Activated CD4-positive, alpha-beta T cell treated with anti-CD3 and anti-CD28 coated beads for 36 hours (primary cell): ENCODE measurements at places on chromosomes 4 and X.

DNA sequence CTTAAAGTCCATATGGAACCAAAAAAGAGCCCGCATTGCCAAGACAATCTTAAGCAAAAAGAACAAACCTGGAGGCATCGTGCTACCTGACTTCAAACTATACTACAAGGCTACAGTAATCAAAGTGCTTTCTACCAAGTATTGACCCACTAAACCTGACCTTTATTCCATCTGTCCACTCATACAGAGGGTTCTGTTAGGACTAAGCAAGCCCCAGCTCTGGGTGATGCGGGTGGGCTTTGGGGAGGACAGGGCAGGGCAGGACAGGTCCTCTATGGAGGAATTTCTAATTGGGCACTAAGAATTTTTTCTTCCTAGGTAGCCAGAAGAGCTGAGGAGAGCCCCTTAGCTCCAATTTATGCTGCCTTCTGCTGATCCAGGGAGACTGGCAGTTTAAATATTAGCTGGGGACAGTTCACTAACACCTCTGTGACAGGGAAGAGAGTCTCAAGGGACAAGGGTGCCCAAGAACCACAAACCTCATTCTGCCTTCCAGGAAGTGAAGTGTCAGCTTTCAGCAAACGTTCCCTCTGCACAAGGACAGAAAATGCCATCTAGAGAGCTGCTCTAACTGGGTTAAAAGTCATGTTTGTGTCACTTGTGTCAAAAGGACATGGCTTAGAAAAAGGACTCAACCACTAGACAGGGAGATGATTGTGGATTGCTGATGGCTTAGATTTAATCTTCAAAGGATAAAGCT, 143.2 kb downstream of the KIT start:
- peaks cover 3% of the 10 kb centered on the region for H3K27me3 ChIP-seq
- H3K36me3 ChIP-seq: no peaks in the 10 kb centered on the region
- no peak overlapping the region for H3K4me3 ChIP-seq
- no peak overlapping the region for H3K27ac ChIP-seq
- H3K4me1 ChIP-seq: peaks cover 2% of the 10 kb centered on the region

- no peak overlapping the region for H3K27ac ChIP-seq
- H3K4me3 ChIP-seq: no peak overlapping the region
- H3K4me1 ChIP-seq: no peaks in the 10 kb centered on the region
- no peak for DNase-seq
These were observed 334.5 kb upstream of the SLC7A11 start for GRCh38 chr4:138576684-138577083.

DNA sequence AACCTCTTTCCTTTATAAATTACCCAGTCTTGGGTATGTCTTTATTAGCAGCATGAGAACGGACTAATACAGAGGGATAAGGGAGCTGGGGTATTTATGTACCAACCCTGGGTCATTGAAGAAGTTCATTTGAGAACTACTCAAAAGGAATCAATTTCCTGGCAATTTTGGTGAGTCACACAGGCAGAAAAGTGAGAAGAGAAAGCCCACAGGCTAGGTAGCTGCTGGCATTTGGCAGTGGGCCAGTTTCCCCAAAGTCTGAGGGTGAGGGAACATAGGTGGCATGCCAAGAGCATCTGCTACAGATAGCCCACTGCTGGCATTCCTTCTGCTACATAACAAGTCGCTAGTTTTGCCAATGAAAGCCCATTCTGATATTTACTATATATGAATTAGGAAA, 411.2 kb downstream of the MID1IP1 start:
- no peak overlapping the region for H3K4me3 ChIP-seq
- no peaks in the 10 kb centered on the region for H3K27me3 ChIP-seq
- DNase-seq: peak; percentile 73
- H3K36me3 ChIP-seq: no peaks in the 10 kb centered on the region

DNA sequence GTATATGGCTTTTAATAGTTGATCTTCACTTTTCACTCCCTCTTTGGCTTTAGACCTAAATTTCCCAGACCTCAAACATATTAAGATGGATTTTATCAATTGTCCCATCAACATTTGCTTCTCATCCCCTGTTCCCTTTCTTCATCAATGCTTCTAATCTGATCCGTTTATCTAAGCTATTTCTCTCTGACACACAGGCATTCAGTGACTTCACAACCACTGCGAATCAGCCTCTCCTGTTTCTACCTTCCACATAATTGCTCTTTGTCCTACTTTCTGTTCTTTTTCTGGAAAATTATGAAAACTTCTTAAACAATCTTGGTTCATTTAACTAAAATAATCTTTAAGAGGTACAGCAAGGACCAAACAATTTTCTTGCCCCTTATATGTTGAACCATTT, 115.2 kb downstream of the GLRA3 start:
- H3K27ac ChIP-seq: no peak overlapping the region
- H3K4me3 ChIP-seq: no peak overlapping the region
- no peak for DNase-seq
- no peaks in the 10 kb centered on the region for H3K4me1 ChIP-seq
- no peaks in the 10 kb centered on the region for H3K36me3 ChIP-seq

- peak; percentile 10 for DNase-seq
- no peaks in the 10 kb centered on the region for H3K36me3 ChIP-seq
- H3K4me3 ChIP-seq: no peak overlapping the region
- no peak overlapping the region for H3K27ac ChIP-seq
- H3K27me3 ChIP-seq: peaks cover 4% of the 10 kb centered on the region
These were observed 56.6 kb upstream of the CHRDL1 start for GRCh38 chrX:110852180-110852579.

GRCh38 chr4:56972809-56973208, 4.6 kb downstream of the NOA1 start:
- H3K36me3 ChIP-seq: peaks cover 66% of the 10 kb centered on the region
- H3K4me1 ChIP-seq: peaks cover 44% of the 10 kb centered on the region
- H3K27me3 ChIP-seq: no peaks in the 10 kb centered on the region
- H3K4me3 ChIP-seq: no peak overlapping the region
- DNase-seq: no peak

DNA sequence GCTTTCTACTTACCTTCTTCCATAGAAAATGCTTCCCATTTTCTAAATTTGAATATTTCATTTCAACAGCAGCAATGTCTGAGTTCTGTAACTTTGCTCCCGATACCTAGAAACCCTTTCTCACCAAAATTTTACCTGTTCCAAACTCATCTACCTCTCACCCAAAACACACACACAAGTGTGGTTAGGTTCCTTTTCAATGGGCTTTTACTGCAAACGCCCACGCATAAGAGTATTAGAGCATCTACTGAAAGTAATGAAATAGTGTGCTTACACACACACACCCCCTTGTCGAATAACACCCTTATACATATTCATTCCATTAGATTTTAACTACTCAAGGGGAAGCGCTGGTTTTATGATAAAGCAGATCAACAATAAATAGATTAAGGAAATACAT, 610.3 kb upstream of the AADAT start:
- no peaks in the 10 kb centered on the region for H3K4me1 ChIP-seq
- no peaks in the 10 kb centered on the region for H3K36me3 ChIP-seq
- H3K27me3 ChIP-seq: no peaks in the 10 kb centered on the region

DNA sequence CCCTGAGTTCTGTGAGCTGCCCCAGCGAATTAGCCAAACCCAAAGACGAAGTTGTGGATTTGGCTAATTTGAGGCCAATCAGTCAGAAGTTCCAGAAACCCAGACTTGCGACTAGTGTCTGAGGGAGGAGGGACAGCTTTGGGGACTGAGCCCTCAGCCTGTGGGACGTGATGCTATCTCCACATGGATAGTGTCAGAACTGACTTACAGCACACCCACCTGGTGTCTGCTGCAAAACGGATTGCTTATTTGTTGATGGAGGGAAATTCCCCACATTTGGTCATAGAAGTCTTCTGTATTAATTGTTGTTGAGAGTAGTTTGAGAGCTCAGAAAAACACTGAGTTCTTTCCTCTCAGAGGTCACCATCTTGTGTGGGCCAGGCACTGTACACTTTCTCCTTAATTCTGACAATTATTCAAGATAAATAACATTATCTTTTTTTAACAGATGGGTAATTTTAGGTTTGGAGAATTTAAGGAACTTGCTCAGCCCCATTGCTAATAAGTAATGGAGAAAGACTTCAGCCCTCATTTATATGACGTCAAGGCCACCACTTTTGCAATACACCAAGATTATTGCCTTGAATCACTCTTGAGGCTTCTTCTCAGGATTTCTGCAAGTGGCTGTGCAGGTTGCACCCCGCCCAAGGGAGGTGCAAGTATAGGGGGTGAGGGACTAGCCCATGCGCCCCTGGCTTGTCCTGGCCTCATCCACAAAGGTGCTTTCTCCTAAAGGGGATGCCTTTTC, 16.7 kb downstream of the CLRN2 start:
- DNase-seq: no peak
- no peak overlapping the region for H3K27ac ChIP-seq
- no peak overlapping the region for H3K4me3 ChIP-seq
- no peaks in the 10 kb centered on the region for H3K36me3 ChIP-seq

GRCh38 chr4:94744850-94745249, 12.9 kb upstream of the BMPR1B start:
- H3K4me3 ChIP-seq: no peak overlapping the region
- DNase-seq: no peak
- H3K36me3 ChIP-seq: no peaks in the 10 kb centered on the region
- H3K27ac ChIP-seq: no peak overlapping the region
- H3K27me3 ChIP-seq: peaks cover 10% of the 10 kb centered on the region

DNA sequence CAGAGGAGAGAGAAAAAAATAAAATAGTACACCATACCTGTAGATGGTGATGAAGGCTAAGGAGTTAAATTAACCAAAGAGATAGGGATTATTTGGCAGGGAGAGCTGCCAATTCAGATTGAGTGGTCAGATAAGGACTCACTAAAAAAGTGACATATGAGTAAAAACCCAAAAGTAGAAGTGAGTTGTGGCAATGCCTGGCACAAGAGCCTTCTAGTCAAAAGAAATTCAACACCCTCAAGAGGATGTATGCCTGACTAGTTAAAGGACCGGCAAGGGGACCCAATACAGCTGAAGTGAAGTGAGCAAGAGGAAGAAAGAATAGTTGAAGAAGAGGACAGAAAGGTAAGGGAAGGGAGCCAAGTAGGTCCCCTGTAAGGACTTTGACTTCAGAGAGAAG, 34.9 kb downstream of the ELF2 start:
- no peak overlapping the region for H3K4me3 ChIP-seq
- H3K27me3 ChIP-seq: no peaks in the 10 kb centered on the region
- no peak for DNase-seq
- H3K36me3 ChIP-seq: peaks cover 7% of the 10 kb centered on the region

DNA sequence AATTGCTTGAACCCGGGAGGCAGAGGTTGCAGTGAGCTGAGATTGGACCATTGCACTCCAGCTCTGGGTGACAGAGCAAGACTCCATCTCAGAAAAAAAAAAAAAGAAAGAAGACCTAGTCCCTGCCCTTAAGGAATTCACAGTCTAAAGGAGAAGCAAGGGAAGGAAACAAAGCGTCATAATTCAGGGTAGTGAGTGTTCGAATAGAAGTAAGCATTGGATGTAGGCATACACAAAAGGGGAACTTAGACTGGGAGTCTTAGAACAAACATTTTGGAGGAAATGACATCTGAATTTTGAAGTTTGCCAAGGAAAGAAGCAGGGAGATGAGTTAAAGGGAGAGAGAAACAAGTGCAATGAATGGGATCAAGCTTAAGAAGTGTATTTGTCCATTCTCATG, 32.4 kb downstream of the PPM1K start:
- H3K27me3 ChIP-seq: no peaks in the 10 kb centered on the region
- no peak overlapping the region for H3K27ac ChIP-seq
- no peaks in the 10 kb centered on the region for H3K4me1 ChIP-seq
- no peaks in the 10 kb centered on the region for H3K36me3 ChIP-seq
- DNase-seq: no peak
- no peak overlapping the region for H3K4me3 ChIP-seq

- H3K27ac ChIP-seq: no peak overlapping the region
- no peaks in the 10 kb centered on the region for H3K36me3 ChIP-seq
- no peak for DNase-seq
- H3K4me1 ChIP-seq: no peaks in the 10 kb centered on the region
These were observed 212.2 kb upstream of the CENPE start for GRCh38 chr4:103410386-103410785.

- no peak overlapping the region for H3K27ac ChIP-seq
- no peaks in the 10 kb centered on the region for H3K27me3 ChIP-seq
- DNase-seq: no peak
These were observed 134.5 kb upstream of the TLL1 start for GRCh38 chr4:165738571-165738970.

DNA sequence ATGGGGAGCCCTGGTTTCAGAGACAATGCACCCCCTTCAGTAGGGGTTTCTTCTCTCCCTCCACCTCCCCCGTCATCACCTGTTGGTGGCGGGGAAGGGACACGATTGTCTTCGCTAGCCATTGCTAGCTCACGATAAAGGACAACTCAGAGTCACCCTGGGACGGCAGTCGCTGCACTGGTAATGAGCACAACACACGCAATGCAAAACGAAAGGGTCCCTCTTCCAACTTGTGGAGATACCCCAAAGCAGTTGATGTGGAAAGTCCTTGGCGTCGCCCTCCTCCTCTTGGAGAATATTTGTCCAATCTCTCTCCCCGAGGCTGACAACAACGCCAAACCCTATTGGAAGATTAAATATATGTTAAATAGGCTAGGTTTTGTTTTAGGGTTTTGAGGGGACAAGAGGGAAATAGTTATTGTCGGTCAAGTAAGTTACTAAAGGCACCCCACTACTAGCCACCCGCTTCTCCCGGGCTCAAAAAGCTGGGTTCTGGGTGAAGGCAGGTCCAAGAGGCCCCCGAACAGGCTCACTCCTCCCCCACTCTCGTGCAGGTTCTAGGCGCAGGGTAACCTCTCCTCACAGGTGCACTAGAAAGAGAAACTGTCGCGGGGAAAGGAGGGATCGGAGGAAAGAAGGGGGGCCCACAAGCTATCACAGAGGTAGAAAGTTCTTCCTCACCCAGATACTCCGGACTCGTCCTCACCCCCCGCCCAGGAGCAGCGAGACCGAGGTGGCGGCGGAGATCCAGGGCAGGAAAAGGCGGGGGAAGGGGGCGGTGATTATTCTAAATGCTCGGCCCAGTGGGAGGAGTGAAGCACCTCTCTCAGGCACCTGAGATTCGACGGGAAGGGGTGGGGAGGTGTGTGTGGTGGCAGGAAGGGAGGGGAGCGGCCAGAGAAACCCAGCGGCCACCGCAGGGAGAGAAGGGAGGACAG, at the start of gene LRBA:
TSS of gene LRBA (minus strand) at position 764 of the 938 bp plus-strand sequence. CDS start at position 122, 642 bp downstream.
- H3K4me1 ChIP-seq: peaks cover 24% of the 10 kb centered on the region
- no peaks in the 10 kb centered on the region for H3K27me3 ChIP-seq
- H3K4me3 ChIP-seq: peak within 1 kb of the TSS; percentile 90
- peak within 1 kb of the TSS; percentile 99 for H3K27ac ChIP-seq
- peaks cover 26% of the 10 kb centered on the region for H3K36me3 ChIP-seq
- peak; percentile 90 for DNase-seq

DNA sequence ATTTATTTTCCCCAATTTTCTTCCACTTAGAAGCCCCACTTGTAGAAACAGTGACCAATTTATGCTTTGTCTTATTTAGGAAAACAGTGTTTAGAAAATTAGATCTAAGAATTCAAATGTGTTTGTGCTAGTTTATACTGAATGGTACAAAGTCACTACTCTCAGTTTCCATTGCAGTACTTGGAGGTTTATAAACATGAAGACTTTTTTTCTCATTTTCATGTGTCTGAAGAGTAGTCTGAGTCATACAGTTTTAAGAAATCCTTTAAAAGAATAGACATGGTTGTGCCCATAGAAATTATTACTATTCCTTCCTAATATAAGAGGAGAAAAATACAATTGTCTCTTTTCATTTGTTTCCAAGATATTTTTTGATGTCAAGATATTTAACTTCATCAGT, 458.7 kb downstream of the NAF1 start:
- H3K4me3 ChIP-seq: no peak overlapping the region
- H3K27ac ChIP-seq: no peak overlapping the region
- no peak for DNase-seq
- no peaks in the 10 kb centered on the region for H3K36me3 ChIP-seq
- no peaks in the 10 kb centered on the region for H3K27me3 ChIP-seq
